GM23248 (cell line): ENCODE measurements at places on chromosomes 7 and 10. TPM values are rescaled to one million over a fixed set of nuclear protein-coding genes. Genes with fewer than 3 reads are reported as not detected.

Gene AKR1C8
- total RNA-seq = not detected in 2 replicates

Gene ARHGEF35
- total RNA-seq = 3.4 and 4.3 TPM in 2 replicates

Gene SEMA3C
- total RNA-seq = 612 and 756 TPM in 2 replicates

Gene ADAMTS14
- 0.97 and 1.4 TPM in 2 replicates for total RNA-seq

Gene PAPOLB
- total RNA-seq = 0.11 TPM in 1 of 2 replicates, not detected in the other

Gene POLR2J2
- total RNA-seq = 0.43 and 0.51 TPM in 2 replicates

Gene ADCY1
- 0.11 TPM in 1 of 2 replicates, not detected in the other for total RNA-seq

Gene CYP2C19
- total RNA-seq = not detected in 2 replicates

GRCh38 chr7:157392256-157393037 is 55.6 kb downstream of the DNAJB6 start:
- no peak for DNase-seq

- peak; percentile 61 for DNase-seq
These were observed 58.1 kb downstream of the ITGA8 start for GRCh38 chr10:15661574-15661973.

DNA sequence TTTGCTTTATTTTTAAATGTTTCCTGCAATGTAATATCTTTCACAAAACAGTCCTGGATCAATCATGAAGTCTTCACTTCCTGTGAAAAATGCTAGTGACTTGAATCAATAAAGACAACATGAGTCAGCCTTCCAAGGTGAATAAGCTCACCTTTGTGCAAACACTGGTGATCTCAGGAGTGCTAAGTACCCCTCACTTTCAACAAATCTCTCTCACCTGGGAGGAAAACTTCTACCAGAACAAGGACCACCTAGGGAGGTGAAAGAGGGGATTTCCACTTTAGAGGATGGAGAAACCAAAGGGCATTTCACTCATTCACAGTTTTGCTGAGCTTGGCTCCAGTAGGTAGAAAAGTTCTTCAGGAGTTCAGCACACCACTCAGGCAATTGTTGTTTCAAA is 64.8 kb downstream of the CALD1 start:
- no peak for DNase-seq

DNA sequence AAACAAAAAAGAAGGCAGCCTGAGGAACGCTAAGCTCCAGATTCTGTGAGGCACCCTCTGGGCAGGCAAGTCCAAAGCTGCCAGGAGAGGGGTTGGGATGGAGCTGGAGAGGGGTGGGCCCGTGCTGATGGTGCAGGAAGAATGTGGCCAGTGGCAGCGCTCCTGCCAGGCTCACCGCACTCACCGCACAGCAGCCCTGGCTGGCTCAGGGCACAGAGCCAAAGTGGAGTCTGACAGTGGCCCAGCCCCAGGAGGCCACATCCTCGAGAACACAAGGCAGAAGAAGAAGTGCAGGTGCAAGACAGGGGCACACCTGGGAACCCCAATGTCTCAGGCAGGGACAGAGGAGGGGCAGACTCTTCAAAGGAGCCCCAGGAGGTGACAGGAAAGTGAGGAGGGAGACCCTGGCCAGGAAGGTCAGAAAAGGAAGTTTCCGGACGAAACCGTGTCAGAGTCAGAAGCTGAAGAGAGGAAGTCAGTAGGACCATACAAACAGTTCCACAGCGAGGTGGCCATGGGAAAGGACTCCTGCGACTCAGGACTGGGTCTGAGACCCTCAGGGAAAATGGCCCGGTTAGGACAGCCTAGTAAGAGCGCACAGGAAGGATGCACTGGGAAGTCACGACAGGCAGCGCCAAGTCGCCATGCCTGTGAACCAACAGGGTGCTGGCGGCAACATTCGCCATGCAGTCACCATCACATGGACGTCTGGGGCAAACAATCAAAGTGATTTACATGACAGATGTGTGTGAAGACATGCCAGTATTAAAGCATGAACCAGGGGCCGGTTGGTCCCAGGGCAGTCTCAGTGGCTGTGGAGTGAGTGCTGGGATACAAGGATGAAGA is 54.4 kb downstream of the COBL start:
- no peak for DNase-seq

DNA sequence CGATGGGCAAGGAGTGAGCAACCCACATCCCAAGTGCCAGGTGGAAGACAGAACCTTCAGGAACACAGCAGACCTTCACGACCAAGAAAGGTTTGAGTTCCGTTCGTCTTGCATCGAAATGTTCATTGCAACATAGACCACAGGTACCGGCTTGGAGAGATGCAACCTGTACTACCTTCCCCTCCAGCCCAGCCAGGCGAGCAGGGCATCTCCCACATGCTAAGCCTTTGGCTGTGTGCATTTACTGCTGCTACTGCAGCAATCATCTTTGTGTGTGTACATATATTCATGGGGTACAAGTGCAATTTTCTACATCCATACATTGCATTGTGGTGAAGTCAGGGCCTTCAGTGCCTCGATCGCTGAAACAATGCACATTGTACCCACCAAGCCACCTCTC is 58.8 kb downstream of the CTBP2 start:
- DNase-seq = no peak

DNA sequence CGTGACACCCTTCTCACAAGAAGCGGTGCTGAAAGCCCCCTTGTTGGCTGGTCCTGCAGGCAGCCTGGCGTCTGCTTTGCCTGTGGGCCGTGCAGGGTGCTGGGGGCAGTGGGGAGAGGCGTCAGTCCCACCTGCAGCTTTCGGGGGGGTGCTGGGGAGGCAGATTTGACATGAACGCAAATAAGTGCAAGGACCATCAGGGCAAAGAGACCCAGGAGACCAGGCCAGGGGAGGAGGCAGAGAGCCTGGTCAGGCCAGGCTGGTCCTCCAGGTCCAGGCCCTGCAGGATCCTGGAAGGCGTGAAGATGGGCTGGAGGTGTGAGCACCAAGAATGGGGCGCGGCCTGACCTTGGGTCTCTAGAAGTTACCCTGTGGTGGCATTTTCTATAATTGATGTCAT is 81.6 kb downstream of the MGMT start:
- DNase-seq = no peak

- DNase-seq = peak; percentile 81
These were observed 6.2 kb downstream of the AVL9 start for GRCh38 chr7:32501522-32501921.

GRCh38 chr10:74892839-74893238 is 66.4 kb downstream of the KAT6B start:
- DNase-seq = no peak

GRCh38 chr7:152344253-152344652 is 91.5 kb downstream of the KMT2C start:
- DNase-seq = no peak

GRCh38 chr7:44798649-44799305 is 2.3 kb downstream of the PPIA start:
- peak; percentile 60 for DNase-seq

DNA sequence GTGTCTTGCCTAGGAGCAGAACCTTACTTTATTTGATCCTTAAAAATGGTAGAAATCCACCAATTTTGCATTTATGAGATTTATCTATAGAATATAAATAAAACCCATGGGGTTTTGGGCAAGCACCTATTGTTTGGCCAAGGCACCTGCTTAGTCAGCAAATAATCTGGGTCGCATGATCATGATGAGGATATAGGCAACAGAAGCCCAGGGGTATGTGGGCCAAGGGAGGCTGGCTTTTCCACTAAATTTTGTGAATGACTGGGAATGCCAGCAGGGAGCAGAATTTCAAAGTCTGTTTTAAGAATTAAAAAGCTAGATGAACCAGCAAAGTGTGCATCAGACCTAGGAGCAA is 17.3 kb downstream of the SCRN1 start:
- DNase-seq = no peak

- DNase-seq = peak; percentile 26
These were observed 360.8 kb downstream of the CRPPA start for GRCh38 chr7:16060502-16060901.

- DNase-seq = peak; percentile 62
These were observed 169.9 kb downstream of the RNF133 start for GRCh38 chr7:122528879-122529481.

- no peak for DNase-seq
These were observed 477.9 kb upstream of the ANKRD30A start for GRCh38 chr10:36647540-36647939.

GRCh38 chr10:24826009-24826408 is 102.3 kb upstream of the ARHGAP21 start:
- DNase-seq = peak; percentile 84

- no peak for DNase-seq
These were observed 84.0 kb upstream of the TMEM248 start for GRCh38 chr7:66837007-66837406.

- peak; percentile 72 for DNase-seq
These were observed 72.6 kb downstream of the FAM53B start for GRCh38 chr10:124671486-124672075.

GRCh38 chr7:82247814-82248433 is 195.7 kb downstream of the CACNA2D1 start:
- DNase-seq = peak; percentile 44

DNA sequence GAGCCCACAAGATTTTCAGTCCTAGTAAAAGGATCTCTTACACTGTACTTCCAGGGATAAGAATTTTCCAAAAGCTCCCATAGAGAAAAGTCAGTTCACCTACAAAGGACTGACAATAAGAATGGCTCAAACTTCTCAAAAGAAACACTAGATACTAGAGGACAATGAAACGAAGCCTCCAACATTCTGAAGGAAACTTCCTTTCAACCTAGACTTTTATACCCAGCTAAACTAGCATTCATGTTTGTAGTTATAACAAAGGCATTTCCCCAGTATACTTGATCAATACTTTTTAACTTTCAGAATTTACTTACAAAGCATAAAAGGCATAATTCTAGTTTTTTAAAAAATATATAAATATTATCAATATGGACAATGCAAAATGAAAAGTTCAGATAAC is 41.0 kb upstream of the DNAAF5 start:
- DNase-seq = no peak

DNA sequence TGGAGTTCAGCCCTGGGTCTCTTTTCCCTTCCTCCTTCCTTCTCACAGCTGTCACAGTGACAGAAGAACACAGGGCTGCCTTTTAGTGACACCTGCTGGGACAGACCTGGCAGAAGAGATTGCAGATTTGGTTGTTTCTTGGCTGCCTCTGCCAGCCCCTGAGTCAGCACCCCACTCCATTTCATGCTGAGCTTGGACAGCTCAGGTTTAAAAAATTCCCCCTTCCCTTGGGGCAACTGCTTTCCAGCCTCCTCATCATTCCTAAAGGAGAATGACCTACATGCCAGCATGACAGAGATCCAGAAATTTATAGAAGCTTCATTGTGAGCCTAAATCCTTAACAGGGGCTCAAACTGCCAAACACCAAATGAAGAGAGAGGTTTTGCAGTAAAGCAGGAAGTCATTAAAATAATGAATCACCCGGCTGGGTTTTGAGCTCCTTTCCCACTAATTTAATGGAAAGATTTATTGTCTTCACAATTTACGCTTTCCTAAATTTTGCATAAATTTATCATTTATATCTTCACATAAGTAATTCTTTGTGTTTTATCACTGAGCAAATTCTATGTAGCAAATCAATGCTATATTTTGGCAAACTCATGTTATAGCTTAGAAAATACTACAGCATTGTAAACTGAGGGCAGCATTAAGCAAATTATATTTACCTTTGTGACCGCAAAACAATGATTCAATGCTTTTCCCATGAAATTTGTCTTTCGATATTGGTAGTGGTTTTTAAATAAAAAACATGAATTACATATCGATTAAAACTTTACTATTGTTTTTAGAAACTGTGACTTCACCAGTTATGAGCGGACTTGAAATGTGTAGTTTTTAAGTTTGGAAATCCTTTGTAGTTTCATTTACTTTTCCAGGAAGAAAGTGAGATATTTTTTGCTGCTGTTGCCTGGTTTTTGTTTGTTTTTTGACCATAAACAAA is 399.5 kb upstream of the ANKRD30A start:
- peak; percentile 91 for DNase-seq
